ENCODE measurements at places on chromosomes 1 and 21.

- DNase-seq, result no peak
These were observed 294.6 kb downstream of the TTLL7 start for GRCh38 chr1:83704350-83704749.

DNA sequence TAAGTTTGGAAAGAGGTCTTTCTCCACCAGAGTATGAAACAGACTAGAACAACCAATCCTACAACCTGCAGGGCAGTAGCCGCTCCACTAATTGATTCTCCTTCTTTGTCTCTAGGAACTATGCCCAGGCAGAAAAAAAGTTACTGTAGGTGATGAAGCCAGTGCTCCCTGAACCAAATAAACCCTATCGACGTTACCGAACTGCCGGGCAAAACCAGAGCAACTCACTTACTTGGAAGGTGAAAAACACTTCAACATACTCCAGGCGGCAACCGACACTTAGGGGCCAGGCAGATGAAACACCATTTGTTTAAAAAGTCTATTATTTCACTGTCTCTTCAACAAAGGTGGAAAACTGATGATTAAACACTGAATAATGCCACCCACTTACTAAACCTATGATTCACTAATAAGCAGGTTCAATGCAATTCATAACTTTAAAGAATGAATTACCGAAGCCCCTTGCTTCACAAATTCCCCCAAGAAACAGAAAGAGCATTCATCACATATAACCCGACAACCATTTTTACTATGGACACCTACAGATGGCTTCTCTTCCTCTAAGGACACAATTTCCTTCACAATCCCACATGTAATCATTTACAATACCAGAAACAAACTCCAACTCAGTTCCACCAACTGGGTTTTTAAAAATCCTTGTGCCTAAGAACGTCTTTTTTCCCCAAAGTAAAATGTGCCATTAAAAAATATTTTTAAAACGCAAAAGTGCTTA, 1.6 kb downstream of the NRIP1 start:
- DNase-seq, result peak; percentile 36

DNA sequence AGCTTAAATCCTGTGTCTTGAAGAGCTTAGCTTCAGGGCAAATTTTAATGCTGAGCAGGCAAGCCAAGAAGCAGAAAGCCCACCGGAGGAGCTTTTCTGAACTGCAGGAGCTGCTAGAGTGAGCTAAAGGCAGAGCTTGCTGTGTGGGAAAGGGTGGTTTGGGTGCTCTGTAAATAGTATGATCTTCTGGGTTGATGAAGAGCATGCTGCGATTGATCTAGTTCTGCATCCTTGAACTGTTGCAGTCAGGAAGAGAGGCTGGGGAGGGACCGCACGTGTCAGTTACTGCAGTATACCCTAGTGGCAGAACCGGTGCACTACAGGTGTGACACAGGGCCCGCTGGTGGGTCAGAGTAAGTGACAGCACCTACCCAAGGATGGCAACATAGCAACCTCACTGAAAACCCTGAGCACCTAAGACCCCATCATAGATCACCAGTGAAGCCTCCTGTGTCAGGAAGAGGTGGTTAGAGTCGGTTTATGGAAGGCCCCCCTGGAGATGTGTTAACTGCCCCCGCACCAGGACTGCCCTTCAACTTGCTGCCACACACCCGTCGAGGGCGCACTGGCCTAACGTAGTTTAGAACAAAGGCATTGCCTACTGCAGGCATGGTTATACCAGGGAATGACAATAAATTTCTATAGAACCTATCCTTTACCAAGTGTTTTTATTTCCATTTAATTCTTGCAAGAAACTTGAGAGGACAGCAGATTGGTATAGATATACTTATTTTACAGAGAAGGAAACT, 146.0 kb upstream of the KIAA0040 start:
- peak; percentile 3 for DNase-seq

DNA sequence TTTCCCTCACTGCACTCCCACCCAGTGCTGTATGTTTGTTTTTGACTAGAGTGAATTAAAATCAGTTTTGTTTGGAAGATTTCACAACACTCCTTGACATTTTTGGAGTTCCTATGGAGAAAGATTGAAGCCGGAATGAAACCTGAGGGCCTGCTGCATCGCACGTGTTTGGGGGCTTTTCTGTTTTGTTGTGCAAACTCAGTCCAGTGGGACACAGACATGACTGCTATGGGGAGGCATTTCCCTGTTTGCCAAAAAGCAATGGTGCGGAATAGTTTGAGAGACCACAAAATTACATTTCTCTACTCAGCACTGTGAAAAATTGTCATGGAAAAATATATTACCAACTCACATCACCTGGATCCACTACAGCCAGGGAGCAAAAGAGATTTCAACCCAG, 43.8 kb upstream of the KCNE2 start:
- DNase-seq, result no peak

DNA sequence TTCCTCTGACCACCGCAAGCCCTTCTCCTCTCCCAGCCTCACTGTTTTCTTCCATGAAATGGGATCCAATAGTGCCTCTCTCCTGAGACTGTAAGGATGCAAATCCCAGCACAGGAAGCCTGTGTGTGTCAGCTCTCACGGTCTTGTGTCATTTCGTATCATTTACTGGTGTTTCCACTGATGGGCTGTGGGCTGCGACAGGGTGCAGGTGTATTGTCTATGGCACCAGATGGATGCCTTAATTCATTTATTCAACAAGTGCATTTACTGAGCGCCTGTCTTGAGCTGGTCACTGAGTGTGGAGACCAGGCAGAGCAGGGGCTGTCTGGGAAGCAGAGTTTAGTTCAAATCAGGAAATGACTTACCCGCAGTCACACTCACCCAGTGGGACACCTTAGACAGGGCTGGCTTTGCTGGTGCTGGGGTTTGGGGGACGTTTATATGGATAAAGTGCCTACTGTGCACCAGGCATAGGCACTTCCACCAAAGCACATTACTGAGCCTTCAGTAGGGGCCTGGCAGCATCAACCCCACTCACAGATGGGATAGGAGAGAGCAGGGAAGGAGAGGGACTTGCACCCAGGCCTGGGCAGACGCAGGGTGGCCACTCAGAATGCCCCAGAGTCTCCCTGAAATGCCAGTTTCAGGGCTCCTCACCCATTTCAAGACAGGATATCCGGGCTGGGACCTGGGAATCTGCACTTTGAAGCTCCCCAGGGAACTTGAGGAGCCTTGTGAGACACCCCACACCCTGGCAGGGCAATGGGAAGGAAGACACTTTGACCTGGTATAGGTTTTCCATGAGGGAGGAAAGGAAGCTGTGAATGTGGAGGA, 398.9 kb downstream of the MATN1 start:
- DNase-seq, result no peak

DNA sequence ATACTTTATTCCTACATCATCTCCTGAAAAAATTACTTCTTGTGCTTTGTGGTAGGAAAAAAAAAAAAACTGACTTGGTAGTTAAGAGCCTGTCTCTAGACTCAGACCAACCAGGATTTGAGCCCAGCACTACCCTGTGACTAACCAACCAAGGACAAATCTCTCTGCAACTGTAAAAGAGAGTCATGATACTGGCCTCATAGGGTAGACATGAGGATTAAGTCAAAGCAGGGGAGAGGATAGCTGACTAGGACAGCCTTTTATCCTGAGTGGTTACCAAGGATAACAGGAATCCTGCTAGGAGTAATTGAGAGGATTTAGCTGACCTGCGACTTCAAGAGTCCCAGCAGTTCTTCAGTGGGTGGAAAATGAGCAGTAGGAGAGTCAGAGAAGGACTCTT, 112.8 kb downstream of the C1orf21 start:
- DNase-seq, result peak; percentile 61

GRCh38 chr1:101203820-101204540, 32.8 kb upstream of the S1PR1 start:
- peak; percentile 32 for DNase-seq

DNA sequence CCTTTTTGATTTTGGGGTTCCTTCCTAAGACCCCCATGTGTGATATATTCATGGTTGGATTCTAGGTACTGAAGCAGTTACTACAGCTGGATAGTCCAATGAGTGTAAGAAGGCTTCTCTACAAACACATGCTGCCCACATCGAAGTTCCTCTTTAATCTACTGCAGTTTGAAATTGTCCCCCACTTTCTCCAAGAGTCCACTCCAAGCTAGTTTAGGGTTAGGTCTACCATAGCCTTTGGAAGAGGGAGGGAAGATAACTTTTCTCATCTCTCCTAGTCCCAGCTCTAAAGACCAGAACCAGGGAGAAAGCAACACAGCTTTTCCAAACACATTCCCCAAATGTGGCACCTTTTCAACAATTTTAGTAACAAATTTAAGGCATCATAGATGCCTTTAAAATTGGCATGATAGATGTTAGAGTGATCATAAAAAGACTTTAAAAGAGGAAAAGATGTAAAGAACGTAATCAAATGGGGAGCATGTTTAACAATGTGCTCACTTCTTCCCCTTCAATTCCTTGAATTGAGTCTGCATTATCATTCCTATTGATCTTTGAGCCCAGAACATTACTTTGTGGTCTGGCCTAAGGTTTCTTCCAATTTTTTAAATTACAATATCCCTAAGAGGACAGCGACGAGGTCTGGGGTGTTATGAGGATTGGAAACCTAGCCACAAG, 1.0 kb upstream of the EXO1 start:
- DNase-seq, result no peak

DNA sequence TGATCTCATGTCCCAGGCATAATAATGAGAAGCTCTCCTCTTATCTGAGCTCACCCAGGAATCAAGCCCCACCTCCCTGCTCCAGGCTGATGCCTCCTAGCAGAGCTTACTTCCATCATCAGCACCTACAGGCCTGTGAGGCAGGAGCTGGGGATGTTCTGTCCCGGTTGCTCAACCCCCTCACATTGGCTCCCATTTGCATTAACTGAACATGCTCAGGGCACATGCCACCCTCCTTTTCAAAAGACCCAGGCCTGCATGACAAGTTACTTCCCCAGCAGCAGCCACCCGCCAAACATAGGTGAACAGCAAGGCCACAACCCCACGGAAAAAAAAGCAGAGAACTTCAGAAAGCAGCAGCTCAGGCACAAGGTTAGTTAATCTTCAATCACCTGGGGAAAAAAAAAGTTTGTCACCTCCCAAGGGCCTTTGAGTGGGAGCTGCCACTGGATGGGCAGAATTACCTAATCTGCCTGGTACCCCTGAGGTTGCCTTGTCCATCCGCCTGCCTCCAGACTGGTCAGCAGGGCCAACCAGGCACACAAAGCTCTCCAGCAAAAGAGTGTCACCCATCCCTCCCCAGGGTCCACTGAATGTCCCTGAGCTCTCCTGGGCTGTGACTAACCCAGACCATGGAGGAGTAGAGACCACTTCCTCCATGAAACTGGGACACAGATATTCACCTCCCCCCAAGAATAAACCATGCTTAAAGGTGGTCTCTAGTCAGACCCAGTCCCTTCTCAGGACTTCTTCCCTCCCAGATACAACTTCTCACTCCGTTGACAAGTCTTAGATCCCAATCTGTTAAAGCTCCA, 4.4 kb downstream of the KCNN3 start:
- DNase-seq, result no peak

GRCh38 chr1:179973198-179974110, 18.8 kb downstream of the CEP350 start:
- DNase-seq, result no peak

GRCh38 chr21:25838809-25839208, 104.0 kb downstream of the GABPA start:
- DNase-seq, result no peak

DNA sequence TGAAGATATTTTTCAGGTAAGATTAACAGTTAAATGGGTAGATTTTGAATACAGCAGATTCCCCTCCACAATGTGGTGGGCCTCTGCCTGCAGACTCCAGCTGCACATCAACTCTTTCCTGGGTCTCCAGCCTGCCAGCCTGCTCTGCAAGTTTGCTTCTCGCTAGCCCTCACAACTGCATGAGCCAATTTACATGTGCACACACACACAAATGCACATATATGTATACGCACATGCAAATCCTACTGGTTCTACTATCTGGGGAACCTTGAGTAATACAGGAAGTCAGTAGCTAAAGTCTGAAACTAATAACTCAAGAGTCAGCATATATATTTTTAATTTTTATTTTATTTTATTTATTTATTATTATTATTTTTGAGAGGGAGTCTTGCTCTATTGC, 34.8 kb upstream of the QSOX1 start:
- no peak for DNase-seq

GRCh38 chr1:110628323-110629105, 22.4 kb upstream of the KCNA2 start:
- no peak for DNase-seq

DNA sequence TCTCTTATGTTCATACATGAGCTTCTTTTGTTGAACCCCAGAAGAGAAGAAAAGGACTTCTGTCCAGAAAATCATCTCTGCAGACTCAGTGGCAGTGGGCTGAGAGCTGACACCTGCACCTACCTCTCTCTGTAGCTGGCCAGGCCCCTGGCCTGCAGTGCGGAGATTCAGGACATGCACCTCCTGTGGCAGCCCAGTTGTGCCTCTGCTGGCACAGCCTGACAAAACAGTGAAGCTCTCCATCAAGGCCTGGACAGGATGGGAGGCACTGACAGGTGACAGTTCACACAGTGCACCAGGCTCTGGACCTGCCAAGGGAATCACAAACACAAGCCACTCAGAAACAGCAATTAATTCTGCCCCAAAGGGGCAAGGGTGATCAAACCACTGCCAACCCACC, 88.8 kb downstream of the TGFBR3 start:
- DNase-seq, result no peak

GRCh38 chr1:162946701-162947100, 85.7 kb upstream of the CCDC190 start:
- DNase-seq, result no peak

DNA sequence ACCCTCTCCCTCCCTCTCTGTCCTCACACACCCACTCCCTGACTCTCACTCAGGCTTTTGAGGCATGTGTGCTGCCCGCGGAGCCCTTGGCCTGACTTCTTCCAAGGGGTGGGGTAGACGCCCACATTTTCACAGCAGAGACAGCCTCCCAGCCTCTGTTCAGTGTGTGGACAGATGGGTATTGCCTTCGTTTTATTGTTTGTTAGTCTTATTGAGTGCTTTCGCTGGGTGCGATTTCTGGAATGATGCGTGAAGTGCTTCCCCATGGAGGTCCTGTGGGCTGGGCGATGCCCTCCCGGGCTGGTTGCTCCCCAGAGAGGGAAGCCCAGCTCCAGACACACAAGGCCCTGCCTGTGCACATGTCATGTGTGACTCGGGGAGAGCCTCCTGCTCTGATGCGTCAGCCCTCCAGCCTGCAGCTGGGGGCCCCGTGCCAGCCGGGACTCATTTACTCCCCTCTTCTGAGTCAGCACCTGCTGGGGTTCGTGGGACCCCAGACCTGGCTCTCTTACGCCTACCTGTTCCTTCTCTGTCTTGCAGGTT, 14.7 kb downstream of the PDXK start:
- peak; percentile 16 for DNase-seq

- peak; percentile 48 for DNase-seq
These were observed 2.9 kb downstream of the ADAMTS1 start for GRCh38 chr21:26842300-26842699.

DNA sequence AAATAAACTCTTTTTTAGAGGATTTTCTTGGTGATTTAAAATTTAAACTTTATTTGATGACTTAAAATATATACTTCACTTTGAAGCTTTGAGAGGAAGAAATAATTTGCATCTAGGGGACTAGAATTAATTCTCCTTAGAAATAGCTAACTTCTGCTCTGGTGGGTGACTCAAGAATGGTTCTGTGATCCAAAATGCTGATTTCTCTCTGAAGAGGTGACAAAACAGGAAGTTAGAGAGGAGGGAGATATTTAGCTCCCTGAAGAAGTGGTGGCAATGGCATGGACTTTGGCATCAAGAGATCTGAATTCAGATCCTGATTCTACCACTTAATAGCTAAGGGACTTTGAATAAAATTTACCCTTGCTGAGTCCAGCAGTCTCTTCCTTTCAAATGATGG, 125.8 kb upstream of the ATP1B1 start:
- no peak for DNase-seq

All from mesenchymal stem cell (in vitro differentiated cells and primary cell).